ENCODE measurements at places on chromosomes 4 and X.

GRCh38 chr4:147582386-147583060 is 34.7 kb upstream of the TMEM184C start:
- DNase-seq, result no peak

GRCh38 chr4:69092190-69092589 is 4.1 kb upstream of the UGT2B7 start:
- no peak for DNase-seq

DNA sequence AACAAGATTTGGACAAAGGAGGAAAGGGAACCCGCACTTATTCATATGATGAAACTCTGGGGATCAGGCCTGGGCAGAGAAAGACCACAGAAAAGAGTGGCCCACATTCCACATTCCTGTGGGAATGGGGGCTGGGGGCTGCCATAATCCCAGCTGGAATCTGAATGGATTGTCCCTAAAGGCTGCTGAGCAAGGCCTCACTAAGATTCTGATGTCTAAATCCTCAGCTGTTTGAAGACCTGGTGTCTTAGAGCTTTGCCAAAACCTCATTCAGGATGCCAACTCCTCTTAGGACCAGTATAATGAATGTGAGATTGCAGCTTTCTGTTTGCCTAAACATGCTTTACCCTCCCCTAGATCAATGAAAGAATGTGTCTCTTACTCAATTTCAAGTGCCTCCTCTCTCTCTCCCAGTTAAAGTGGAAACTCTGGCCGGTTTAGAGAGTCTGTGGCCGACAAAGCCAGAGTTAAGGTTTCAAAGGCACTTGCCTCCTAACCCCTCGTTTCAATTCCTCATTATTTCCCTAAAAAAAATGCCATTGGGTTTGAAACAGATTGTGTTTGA is 33.3 kb upstream of the GPC4 start:
- DNase-seq, result no peak

- no peak for DNase-seq
Observed at GRCh38 chrX:38225093-38225492, 4.4 kb upstream of the SRPX start.

GRCh38 chr4:96593422-96593821 is 753.5 kb downstream of the PDHA2 start:
- DNase-seq, result no peak

- no peak for DNase-seq
Observed at GRCh38 chrX:151183912-151184565, 7.7 kb downstream of the GPR50 start.

GRCh38 chr4:134251322-134251721 is 49.7 kb upstream of the PABPC4L start:
- DNase-seq, result no peak

DNA sequence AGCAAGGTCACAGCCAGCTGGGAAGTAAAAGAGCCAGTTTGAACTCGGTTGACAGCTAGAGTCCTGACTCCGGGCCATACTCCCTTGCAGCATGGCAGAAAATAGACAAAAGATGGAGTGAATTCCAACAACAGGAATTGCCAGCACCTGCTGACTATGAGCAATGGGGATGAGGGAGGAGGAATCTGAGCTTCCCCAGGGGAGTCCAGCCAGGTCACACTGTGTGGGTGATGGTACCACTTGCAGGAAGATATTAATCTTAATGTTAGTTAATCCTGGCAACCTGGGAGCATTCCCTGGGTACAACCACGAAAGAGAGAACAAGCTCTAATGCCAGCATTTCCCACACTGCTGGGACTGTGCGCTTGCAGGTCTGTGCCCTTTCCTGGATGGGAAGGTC is 48.1 kb upstream of the S100G start:
- no peak for DNase-seq

GRCh38 chr4:6746721-6747293 is 30.8 kb downstream of the BLOC1S4 start:
- DNase-seq, result no peak
